ENCODE measurements at places on chromosomes 4 and X.

DNA sequence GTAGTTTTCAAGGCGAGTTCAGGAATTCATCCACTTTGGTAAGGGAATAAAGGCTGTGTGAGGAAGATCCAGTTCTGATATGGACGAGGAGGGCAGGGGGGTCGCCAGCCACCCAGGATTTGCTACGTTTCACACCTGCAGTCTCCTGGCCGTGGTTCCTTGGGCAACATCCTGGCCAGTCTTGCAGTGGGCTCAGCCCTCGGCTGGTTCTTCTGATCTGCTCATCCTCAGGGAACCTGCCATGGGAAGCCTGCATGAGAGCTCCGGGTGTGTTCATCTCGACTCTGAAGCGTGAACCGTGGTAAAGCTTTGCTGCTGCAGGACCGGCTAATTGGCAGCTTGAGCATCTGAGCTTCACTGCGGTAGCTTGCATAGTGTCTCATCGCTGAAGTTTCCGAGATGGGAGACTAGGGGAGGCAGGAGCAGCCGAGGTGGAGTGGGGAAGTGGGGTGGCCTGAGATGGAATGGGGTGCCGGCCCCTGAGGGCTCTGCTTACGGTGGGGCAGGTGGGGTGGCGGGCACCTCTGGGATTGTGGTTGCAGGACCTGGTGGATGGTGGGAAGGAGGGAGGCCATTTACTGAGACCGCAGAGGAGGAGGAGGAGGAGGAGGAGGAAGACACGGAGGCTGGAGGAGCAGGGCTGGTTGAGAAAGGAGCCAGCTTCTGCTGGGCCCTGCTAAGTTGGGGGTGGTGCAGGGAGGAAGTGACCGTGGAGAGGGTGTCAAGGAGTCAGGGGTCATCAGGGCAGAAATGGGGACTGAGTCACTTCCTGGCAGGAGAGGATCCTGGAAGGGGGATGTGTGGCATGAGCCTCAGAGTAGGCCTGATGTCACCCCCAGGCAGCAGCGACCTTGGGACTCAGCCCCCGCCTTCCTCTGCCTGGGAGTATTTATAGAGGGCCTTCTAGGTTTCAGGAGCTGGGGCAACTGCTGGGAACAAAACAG lies 213.1 kb upstream of the PSAPL1 start:
- DNase-seq: no peak

DNA sequence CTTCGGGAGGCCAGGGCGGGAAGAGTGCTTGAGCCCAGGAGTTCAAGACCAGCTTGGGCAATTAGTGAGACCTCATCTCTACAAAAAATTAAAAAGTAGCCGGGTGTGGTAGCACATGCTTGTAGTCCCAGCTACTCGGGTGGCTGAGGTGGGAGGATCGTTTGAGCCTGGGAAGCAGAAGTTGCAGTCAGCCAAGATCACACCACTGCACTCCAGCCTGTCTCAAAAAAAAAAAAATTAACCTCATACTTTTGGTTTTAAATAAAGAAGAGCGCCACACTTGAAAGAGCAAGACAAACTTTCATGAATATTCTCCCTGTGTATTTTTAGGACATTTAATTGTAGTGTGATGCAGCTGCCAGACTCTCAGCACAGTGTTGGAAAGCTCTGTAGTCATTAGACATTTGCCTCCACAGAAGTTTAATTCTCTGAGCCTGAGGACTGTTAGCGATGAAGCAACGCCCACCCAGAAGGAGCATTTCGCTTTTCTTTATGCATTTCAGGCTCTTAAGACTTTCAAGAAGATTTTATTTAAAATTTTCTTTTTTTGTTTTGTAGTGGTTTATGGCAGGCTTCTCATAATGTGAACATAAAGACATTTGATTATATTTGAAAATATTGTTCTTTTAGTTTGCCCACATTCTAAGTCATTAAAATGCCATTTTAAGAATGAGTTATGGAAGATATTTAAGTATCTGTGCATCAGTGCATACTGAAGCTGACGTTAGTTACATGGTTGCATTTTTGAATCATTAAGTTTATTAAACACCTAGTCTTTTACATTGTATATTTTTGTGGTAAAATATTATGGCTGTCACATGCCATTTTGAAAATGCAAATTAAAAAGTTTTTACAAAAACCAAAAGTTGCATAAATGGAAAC lies 45.8 kb downstream of the DCLK2 start:
- DNase-seq: no peak

DNA sequence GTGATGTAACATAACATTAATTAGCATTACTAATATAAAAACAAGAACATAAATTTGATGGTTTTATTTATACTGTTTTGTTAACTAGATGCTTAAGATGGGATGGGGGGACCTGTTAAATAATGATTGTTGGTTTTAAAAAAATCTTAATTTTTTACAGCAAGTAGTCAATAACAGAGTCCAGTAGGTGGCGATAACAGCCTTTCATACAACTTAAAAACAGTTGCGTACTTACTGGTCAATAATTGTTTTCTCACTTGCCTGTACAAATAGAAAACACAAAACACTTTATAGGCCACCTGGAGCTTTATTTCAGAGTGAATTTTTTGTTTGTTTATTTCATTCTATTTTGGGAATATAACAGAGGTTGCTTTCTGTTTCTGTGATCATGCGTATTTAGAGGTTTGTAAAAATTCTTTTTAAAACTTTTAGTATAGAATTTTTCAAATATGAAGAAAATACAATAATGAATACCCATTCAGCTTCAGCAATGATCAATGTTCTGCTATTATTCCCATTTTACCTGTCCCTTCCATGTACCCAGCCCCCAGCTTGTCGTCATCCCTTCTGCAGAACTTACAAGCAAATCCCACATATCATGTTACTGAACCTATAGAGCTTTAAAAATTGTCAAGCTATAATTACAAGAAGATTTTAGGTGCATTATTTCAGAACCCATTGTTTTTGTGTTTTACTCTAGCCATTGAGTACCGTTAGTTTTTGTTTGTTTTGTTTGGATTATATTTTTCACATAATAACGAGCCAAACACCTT lies 97.1 kb downstream of the MRPL1 start:
- peak; percentile 77 for DNase-seq

DNA sequence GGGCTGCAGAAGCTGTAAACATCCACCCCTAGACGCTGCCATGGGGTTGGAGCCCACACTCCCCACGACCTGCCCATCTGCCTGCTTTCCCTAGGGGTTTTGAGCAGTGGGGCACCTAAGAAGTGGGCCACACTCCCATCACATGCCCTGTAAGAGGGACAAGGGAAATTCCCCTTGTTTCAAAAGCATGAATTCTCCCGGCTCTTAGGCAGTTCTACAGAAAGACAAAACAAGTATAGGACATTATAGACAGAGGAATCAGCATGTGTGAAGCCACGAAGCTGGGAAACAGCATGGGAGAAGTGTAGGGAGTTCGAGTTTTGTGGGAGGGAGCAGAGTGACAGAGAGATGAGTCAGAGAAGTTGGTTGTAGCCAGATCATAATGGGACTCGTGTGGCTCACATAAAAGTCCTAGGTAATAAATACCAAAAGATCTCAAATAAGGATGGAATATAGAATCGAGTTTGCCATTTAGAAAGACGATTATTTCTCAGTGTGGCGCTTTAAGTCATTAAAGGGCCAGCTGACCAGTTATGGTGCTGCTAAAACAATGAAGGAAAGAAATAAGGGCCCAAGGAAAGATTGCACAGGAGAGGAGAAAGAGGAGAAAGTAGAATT lies 23.9 kb downstream of the APOO start:
- no peak for DNase-seq

GRCh38 chrX:7269991-7270390 lies 122.0 kb upstream of the PUDP start:
- no peak for DNase-seq

DNA sequence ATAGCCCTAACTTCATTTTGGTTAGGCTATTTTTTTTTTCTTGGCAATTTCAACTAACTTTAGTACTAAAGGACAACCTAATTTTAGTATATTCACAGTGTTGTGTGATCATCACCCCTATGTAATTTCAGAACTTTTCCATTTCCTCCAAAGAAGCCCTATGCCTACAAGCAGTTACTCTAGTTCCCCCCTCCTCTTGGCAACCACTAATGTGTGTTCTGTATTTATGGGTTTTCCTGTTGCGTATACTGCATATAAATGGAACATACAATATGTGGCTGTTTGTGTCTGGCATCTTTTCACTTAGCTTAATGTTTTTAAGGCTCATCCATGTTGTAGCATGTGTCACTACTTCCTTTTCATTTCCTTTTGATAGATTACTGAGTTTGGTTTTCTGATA lies 57.6 kb downstream of the N4BP2 start:
- no peak for DNase-seq

DNA sequence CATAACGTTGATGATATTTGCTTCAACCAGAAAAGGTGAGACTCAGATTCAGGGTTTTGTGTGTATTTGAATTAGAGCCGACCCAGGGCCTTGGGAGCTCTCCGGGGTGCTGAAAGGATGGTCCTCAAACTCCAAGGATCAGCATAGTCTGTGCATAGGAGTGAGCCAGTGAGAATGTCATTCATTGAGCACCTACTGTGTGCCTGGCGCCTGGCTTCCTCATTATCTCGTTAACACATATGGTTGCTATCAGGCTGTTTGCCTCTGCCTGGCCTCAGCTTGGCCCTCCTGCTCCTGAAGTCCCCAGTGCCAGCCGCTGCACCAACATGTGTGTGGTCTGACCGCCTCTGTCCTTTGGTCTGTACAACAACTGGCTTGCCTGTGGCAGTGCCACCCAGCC lies 25.1 kb upstream of the JAKMIP1 start:
- DNase-seq: no peak

- DNase-seq: no peak
Observed at GRCh38 chr4:129453524-129454200, 357.7 kb downstream of the C4orf33 start.

DNA sequence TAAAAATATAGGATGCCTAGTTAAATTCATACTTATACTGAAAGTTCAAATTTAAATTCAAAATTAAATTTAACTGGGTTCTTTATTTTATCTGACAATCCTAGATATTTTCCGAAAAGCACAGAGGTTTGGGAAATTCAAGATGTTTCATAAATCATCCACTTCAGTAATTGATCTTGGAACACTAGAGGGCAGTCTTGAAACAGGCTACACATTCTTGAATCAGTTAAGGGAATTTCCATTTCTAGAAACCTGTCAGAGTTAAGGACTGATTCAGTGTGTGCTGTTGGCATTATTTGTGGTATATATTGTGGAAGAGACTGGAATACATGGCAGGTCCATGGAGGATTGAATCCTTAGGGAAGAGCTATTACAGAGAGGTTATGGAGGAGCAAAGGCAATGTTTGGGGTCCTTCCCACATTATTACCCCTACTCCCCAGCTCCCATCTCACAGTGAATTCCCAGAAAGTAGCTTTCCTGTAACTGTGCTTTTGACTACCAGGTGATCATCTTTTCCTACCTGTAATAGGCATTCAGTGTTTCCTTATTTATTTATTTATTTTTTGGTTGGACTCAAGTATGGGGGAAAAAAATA lies 92.9 kb downstream of the EGF start:
- DNase-seq: peak; percentile 11

GRCh38 chrX:12979616-12980015 lies 4.7 kb downstream of the TMSB4X start:
- DNase-seq: no peak

- peak; percentile 44 for DNase-seq
Observed at GRCh38 chrX:103356130-103356798, at the start of gene TCEAL9. Gene TCEAL9 (plus strand): TSS chrX:103356506. CDS start chrX:103357685, 1,179 bp downstream.

GRCh38 chr4:24589448-24589847 lies 5.1 kb upstream of the DHX15 start:
- no peak for DNase-seq

DNA sequence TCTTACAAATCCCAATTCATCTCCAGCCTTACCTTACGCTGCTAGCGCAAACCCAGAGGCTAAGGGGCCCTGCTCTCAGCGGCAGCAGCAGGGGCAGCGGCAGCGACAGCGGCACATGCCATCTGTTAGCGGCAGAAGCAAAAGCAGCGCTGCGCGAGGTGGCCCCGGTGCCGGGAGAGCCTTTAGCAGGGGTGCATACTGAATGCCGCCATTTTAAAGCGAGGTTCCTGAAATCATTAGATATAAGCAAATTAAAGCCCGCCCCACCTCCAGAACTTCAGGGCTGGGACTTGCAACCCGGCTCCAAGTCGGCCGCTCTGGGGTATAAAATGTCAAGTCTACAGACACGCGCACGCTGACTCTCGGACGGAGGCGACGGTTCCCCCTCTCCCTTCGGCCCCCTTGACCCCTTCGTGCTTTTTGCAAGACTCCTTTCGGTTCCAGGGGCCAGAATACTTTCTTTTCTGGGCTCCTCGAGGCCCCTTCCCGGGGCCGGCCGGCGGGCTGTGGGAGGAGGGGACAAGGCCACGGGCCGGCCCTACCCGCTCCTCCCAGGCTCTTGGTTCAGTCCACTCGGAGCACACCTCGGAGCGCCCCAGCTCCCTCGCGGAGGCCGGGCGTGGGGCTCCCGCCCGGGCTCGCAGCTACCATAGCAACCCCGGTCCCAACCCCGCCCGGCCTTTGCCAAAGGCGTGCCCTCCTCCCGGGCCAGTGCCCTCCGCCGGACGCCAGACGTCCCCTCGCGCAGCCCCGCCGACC lies at the start of gene MBNL3:
TSS of gene MBNL3 (minus strand) at position 220 of the 759 bp plus-strand sequence. CDS start 49,427 bp downstream, outside the sequence.
- peak; percentile 76 for DNase-seq

DNA sequence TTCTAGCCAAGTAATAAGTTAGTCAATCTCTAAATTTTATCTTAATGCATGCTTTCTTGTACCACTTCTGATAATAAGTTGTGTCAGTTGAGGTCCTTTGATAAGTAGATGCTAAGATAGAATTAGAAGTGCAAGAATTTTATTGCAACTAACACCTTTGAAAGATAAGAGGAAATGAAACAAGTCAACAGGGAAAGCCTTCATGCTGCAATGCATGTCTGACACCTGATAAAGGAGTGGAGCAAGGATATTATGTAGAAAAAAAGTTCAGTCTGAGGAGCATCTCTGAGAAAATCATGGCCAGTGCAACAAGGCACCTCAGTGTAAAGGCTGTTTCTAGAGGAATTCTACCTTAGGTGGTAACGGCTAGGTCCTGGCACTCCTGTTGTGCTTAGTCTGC lies 210.7 kb upstream of the PPP1R2C start:
- no peak for DNase-seq

- no peak for DNase-seq
Observed at GRCh38 chrX:78375894-78376293, 48.5 kb upstream of the CYSLTR1 start.

GRCh38 chrX:120264341-120264740 lies 13.7 kb downstream of the ZBTB33 start:
- no peak for DNase-seq

DNA sequence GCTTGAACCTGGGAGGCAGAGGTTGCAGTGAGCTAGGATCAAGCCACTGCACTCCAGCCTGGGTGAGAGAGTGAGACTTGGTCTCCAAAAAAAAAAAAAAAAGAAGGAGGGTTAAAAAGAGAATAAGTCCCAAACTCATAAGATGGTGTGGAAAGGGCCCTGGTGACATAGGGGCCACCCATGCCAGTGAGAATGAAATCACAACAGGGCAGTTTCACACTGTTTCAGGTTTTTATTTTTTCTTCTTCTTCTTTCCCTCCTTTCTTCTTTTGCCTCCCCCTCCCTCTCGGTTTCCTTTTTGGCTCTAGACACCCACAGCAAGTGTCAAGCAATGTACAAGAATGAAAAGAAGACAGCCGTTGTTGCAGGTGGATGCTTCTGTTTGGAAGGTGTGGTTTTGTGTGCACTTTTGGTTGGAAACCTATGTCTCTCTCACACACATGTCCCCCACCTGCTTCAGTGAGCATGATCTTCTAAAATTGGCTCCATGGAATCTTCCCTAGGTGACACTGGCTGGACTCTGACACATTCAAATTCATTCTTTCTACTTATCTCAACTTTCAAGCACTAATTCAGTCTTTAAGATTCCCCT lies 14.4 kb upstream of the TLR8 start:
- no peak for DNase-seq
